Jurkat, Clone E6-1 (cell line): ENCODE measurements at places on chromosomes 12 and 14.
A peak's percentile ranks its signal among the peaks of the same experiment; 100 is the strongest.

- DNase-seq, result no peak
Measured at GRCh38 chr12:52212701-52213563, 20.1 kb upstream of the KRT7 start.

DNA sequence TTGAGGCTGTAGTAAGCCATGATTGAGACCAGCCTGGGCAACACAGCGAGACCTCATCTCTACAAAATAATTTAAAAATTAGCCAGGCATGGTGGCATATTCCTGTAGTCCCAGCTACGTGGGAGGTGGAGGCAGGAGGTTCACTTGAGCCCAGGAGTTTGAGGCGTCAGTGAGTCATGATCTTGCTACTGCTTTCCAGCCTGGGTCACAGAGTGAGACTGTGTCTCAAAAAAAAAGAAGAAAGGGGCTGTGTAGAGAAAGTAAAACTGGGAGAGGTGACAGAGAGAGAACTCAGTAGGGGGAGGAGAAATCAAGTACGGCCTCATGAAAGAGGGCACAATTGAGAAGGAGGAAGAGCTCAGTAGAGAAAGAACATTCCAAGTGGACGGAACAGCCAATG is 12.4 kb downstream of the TECPR2 start:
- DNase-seq, result no peak

DNA sequence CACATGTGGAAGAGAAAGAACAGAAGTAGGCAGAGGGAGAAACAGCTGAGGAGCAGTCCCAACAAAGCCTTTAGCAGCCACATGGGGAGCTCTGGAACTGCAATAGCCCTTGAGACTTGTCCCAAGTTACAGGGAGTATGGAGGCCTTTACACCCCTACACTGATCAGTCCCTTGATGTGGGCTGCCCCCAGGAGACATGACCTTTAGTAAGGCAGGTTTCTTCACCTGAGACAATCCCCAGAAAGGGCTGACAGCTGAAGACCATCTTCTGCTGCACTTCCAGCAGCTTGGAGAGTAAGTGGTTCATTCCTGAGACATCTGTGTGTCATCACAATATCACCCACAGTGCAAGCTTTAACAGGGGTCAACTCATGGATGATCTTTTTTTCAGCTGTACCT is 8.6 kb upstream of the SNAPC1 start:
- DNase-seq, result no peak

DNA sequence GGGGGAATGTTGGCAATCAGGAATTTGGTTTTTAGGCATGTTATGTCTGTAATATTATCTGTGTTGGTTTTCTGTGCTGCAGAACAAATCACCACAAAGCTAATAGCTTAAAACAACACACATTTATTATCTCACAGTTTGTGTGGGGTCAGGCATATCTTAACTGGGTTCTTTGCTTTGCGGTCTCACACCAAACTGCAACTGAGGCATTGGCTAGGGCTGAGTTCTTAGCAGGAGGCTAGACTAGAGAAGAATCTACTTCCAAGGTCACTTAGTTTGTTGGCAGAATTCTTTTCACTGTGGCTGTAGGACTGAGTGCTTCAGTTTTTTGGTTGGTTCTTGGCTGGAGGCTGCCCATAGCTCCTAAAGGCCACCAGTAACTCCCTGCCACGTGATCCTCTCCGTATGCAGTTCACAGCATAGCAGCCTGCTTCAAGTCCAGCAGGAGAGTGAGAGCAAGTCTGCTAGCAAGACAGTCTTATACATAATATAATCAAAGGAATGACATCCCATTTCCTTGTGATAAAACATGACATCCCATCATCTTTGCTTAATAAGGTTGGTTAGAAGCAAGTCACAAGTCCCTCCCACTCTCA is 21.6 kb downstream of the ATF1 start:
- no peak for DNase-seq

GRCh38 chr14:61918998-61919397 is 156.8 kb downstream of the SNAPC1 start:
- no peak for DNase-seq

GRCh38 chr14:47526591-47527244 is 148.7 kb downstream of the MDGA2 start:
- DNase-seq, result no peak

GRCh38 chr14:63203618-63204406 is 431 bp upstream of the RHOJ start:
- DNase-seq, result peak; percentile 4

- DNase-seq, result no peak
Measured at GRCh38 chr12:132391326-132392041, 62.1 kb upstream of the GALNT9 start.

- peak; percentile 28 for DNase-seq
Measured at GRCh38 chr12:67161322-67161918, 107.7 kb upstream of the CAND1 start.

DNA sequence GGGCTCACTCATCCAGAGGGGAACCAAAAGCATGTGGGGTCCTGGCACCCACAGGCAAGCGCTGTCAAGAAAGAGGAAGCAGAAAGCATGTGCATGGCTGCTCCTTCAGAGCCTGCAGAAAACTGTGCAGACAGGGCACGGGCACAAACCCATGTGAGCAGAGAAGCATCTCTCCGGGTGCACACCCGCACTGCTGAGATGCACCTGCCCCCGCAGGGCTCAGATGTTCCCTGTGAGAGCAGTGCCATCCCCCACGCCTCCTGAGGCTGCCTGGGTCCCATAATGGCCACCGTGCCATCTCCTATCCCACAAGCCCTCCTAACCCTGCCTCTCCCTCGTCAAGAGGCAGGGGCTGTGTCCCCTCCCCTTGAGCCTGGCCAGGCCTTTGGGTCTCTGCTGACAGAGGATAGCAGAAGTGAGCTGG is 32.3 kb upstream of the INF2 start:
- no peak for DNase-seq

DNA sequence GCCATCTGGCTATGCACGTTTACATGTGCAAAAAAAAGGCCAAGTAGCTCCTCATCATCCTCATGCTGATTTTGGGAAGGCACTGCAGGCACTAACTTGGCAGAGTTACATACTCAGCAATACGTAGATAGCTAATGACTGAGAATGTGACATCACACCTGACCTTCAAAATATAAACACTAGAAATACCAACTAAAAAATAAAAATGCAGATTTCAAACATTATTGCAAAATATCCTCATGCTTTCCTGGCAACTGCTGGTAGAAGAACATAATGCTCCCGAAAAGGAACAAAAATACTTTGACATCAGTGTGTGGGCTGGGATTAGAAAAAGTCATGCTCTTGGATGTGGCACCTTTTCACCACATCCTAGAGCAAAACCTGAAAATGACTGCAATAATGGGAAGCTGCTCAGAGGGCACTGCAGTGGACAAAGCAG is 153.2 kb upstream of the ABCD2 start:
- no peak for DNase-seq

DNA sequence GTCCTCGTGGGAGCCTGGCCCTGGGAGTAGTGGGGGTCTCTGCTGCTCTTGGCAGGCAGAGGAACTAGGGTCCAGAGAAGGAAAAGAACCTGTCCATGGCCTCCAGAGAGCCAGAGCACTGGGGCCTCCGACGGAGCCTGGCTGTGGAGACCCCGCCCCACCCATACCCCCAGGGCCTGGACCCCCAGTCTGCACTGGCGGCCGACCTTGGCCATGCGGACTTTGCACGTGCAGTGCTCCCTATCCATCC is 1.1 kb downstream of the BEGAIN start:
- no peak for DNase-seq

DNA sequence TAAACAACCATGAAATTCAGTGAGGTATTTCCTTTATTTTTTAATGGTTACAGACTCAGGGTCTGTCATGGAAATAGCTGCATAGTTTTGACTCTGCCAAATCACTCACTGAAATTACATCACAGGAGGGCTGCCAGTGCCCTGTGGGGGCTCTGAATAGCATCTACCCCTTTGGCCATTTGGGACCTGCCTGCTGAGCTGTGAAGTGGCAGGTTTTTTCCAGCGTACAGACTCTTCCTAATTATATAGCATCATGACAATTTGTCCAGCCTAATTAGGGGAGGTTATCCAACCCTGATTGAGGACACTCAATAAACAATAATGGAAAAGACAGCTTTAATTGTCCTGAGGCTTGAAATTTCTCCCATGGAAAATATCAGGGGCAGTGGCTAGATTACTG is 1.8 kb upstream of the COCH start:
- DNase-seq, result no peak

GRCh38 chr14:105093431-105094192 is 28.4 kb upstream of the GPR132 start:
- peak; percentile 37 for DNase-seq

DNA sequence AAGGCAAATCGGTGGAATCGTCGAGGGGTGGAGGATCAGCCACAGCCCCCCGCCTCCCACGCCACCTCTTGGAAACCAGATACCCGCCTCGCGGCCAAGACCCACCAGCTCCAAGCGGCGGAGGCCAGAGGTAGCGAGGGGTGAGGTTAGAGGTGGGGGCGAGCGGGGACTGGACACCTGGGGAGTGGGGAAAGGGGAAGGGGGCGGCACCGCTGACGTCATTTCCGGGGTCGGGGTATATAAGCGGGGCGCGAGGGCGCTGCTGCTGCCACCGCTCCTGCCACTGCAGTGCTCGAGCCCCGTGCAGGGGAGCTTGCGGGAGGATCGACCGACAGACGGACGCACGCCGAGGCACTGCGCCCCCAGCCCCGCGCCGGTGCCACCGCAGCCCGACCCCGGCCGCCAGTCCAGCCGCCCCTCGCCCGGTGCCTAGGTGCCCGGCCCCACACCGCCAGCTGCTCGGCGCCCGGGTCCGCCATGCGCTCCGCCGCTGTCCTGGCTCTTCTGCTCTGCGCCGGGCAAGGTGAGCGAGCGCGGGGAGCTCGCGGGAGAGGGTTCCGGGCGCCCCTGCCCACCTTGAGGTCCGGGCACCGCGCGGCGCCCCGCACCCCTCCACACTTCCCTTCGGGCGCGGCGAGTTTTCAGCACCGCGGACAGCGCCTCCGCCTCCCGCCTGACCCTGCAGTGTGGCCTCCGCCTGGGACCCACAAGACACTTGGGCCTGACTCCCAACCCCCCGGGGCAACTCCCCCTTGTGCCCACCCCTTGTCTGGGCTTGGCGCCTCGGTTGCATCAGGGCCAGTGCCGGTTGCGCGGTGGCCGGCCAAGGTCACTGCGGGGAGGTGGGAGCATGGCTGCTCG is at the start of gene CHGA:
TSS of gene CHGA (plus strand) at position 268 of the 861 bp plus-strand sequence. CDS start at position 478, 210 bp downstream.
- no peak for DNase-seq

- DNase-seq, result no peak
Measured at GRCh38 chr12:28568704-28569103, 378.4 kb downstream of the CCDC91 start.
